Amniotic epithelial cell (primary cell): ENCODE measurements at places on chromosomes 6 and 20.

DNA sequence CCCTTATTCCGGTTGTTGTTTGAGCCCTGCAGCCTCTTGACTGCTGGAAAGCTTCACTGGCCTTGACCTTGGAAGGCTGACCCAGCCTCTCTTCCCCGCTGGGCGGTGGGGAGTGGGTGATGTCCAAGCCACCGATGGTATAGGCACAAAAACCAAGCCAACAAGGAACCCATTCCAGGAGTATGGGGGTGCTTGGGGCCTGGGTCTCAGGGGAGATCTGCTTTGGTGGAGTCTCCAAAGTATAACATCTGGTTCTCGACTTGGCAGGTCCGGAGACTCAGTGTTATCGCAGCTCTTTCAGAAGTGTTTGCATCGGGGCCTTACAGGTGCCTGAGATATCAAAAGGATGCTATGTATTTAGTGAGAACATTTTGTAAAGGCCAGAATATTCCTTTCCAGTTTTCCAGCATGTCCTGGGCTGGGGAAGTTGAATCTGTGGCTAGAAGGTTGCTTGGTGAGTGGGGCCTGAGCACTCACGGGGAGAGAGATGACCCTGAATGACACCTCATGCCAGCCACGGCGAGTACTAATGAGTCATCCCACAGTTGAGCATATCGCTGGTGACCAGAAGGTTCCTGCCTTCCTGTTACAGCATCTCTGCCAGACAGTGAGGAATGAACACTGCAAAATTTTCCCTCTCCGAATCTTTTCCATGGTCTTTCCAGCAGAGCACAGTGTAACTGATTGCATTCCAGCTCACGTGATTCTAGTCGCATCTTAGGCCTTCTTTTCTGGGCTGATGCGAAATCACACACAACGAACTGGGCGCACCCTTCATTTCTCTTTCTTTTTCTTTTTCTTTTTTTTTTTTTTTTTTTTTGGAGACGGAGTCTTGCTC lies 133.9 kb downstream of the ZDHHC14 start:
- peak; percentile 72 for DNase-seq

- DNase-seq = peak; percentile 53
These were observed 1.1 kb downstream of the JAG1 start for GRCh38 chr20:10672624-10673127.

DNA sequence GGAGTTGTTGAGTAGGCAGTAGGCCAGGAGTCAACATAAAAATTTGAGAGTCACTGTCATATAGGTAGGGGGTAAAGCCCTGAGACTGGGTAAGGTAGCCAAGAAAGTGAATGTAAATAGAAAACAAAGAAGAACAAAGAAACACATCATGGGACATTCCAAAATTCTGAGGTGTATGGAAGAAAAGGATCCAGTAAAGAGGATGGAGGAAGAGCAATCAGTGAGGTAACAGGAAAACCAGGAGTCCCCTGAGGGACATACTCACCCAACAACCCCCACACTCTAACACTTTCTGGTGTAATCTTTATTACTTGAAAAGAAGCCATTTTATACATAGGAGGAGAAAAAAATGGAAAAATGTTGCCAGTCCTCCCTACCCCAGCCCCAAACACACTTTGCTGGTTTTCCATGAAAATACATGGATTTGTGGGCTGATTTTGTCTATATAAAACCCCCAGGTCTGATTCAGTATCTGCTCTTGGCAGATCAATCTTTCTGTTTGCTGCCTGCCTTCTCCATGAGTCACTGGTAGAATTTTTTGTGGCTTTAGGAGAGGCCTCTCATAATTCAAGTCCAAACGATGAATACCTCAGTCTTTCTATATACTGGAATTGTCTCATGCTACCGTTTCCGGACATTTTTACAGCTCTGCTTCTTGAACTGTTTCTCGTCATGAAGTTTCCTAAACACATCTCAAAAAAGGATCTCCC lies 271.4 kb upstream of the MAN1A1 start:
- peak; percentile 93 for DNase-seq

GRCh38 chr6:168414336-168415097 lies 26.5 kb upstream of the SMOC2 start:
- DNase-seq = no peak

DNA sequence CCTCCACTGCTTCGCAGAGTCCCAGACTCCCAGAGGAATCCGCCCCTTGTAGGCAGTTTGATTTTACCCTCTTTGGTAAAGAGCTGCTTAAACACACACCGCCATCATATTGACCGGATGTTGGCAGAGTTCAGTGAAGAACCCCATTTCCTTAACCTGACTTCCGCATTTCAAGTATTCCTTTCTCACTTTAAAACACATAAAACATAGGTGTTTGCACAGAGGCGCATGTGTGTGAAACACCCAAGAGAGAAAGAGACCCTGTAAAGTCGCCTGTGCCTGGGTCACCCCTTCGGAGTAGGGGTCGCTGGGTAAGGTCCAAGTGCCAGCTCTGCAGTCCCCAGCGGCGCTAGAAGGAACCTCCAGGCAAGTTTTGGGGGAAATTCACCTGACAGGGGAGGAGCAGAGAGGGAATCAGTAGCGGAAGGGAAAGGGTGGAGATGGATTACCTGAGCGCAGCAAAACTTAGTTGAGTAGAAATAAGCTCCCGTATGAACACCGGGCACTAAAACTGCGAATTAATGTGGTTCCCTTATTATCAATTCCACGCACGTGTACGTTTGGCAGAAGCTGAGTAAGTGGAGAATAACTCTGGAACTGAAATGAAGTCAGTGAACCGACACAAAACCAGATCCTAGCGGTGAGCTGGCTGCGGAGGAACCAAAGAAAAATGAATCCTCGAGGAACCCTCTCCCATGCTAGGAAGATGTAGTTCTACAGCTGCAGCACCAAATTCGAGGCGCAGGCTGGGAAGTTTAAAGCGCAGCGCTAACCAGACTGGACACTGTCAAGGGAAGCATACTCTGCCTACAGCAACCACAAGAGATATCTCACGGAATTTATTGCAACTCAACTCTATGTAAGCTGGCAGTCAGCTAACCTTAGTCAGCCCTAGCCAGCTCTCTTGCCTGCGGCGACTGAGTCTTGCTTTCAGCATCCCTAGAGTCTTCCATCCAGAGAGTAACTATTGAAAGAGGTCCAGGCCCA lies 3.5 kb upstream of the HTR1B start:
- DNase-seq = peak; percentile 84

GRCh38 chr20:53654932-53655624 lies 61.4 kb upstream of the ZNF217 start:
- DNase-seq = no peak

- DNase-seq = no peak
These were observed 99.1 kb downstream of the ARID1B start for GRCh38 chr6:156876302-156876701.

DNA sequence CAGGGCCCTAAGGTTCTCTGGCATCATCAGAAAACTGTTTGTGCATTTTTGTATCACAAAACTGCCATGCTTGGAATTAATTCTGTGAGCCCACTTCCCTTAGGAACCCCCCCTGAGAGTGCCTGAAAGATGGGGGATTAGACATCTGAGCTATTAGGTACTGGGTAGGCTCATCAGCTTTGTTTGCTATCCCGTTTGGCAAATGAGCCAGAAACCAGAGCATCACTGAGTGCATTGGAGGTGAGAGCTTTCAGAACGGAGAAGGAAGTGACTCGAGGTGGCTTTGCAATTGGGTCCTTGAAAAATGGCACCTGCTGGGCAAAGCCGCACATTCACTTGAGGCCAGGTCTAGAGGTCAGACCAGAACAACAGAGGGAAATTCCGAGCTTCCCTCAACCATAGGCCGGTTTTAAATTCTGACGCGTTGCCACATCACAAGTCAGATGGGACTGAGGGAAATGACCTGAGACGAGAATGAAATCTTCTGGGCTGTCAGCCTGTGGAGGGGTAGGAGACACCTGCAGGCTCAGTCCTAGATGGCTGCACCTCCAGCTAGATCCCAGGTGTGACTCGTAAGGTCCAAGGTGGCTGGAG lies 8.4 kb upstream of the GLP1R start:
- DNase-seq = no peak

GRCh38 chr20:58598211-58599015 lies 52.7 kb upstream of the STX16 start:
- DNase-seq = peak; percentile 90

- no peak for DNase-seq
These were observed 110.3 kb upstream of the PRSS16 start for GRCh38 chr6:27136978-27137814.

DNA sequence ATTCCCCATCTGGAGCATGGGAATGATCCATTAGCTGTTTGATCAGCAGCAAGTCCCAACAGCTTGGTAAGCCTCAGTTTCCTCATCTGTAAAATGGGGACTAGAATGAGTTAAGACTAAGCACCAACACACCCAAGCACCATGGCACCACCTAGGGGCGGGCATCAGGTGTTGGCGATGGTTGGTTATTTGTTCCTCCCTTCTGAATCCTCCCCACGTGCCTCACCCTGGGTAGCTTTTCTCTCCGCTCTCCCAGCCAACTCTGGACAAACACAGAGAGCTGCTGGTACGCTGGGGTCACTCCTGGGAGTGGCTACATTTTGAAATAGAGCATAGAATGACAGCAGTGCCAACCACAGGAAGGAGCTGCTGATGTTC lies 13.3 kb upstream of the ITPR3 start:
- DNase-seq = no peak
